Pulmonary artery endothelial cell (primary cell): ENCODE measurements at places on chromosomes 7 and 10. TPM values are rescaled to one million over a fixed set of nuclear protein-coding genes. Genes with fewer than 3 reads are reported as not detected.

DNA sequence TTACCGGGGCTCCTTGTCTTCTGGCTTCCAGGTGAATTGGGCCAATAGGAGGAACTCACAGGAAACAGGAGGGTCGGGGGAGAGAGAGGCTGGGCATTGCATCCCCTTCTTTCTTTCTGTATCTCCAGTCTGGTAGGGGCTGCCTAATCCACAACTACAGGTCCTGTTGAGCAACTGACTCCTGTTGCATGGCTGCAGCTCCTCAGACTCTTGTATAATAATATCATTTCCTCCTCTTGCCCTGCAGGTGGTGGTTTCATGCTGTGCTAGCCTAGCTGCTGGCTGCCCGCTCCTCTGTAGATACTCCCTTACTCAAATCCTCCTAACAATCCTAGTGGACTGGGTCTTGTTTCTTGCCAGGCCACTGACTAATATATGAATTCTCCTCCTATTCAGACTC, 276.5 kb upstream of the SMIM30 start:
- DNase-seq, result no peak

Gene MRPS16
- total RNA-seq, result 80.8 and 95.5 TPM in 2 replicates

Gene FXYD4
- total RNA-seq, result not detected in 2 replicates

DNA sequence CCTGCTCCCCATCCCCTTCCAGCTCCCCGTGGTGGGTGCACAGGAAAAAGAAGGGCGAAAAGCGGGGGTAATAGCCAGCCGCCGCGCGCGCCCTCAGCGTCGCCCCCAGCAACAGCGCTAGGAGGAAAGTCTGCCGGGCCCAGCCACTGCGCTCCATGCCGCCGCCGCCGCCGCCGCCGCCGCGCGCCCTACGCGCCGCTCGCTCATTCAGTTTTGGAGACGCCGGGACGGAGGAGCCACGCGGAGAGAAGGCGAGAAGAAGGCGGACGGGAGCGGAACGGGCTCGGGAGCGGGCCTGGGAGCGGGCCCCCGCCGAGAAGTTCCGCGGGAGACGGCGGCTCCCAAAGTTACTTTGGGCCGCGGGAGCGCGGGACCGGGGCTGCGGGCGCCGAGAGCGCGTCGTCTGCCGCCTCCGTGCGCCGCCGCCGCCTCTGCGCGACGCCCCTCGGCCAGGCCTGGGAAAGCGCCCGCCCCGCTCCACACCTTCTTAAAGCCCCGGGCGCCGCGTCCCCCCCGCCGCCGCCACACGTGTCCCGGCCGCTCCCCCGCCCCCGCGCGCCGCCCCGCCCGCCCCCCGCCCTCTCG, at the start of gene RELN:
RELN (minus strand) TSS at position 459 of the 585 bp plus-strand sequence; CDS start at position 157, 302 bp downstream.
- no peak for DNase-seq

DNA sequence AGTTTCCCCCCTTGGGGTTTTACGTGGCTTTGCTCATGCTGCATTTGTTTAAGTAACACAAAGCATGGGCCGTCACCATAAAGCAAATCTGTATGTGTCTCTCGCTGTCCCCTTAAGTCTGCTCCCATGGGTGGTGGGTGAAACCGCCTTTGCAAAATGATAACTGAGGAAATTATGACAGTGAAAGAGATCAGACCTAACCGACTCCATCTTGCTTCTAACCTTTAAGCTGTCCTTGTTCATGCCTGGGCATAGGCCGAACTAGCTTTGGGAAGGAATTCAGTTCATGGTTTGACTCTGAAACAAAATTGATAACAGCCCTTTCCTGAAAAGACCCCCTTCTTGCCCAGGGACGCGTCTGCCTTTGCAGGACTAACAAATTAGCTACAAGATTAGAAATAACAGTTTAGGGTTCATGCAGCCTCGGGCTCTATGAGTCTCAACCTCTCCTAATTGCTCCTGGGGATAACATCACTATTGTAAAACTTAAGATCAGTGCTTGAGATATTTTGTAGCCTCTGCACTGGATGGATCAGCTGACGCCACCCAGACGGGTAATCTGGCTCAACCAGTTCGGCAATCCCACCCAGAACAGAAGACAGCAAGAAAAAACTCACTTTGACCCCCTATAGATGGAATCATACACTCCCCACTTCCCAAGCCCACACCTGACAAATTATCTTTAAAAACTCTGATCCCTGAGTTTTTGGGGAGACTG, 623.7 kb downstream of the TYW1 start:
- DNase-seq, result no peak

DNA sequence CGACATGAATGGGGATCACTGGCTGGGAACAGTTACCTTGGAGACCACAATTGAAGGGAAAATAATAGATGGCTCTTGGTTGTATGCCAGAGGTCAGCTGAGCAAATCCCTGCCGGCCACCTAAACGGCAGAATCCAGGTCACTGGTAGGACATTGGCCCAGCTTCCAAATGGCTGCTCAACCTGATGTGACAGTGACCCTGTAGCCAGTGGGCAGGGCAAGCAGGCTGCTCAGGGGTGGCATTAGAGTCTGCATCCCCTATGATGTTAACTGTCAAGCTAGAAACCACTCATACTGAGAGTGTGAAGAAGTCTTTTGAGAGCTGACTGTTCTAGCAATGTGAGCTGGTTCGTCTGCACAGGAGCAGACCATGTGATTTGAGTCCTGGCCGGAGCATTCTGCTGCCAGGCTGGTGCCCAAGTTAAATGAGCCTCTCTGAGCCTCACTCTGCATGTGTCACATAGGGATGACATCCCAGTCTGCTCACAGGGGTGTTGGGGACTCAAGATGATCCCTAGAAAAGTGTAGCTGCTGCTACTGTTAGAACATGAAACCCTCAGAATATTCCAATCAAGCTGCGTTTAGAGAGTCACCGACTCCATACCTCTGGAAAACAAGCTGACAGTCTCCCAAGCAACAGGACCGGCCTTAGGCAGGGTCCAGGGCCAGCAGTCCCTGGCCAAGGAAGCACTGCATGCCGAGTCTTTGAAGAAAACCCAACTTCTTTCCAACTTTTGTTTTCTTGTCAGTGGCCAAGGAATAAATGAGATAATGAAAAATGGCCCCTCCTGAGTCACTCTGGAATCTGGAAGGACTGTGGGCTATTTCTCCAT, 69.7 kb downstream of the VWA2 start:
- DNase-seq, result no peak

Gene NIPSNAP2
- 36.9 and 49.5 TPM in 2 replicates for total RNA-seq

- DNase-seq, result no peak
These were observed 495.8 kb downstream of the MDFIC start for GRCh38 chr7:115417662-115418061.

- peak; percentile 68 for DNase-seq
These were observed 47.1 kb downstream of the NT5C2 start for GRCh38 chr10:103145860-103146466.

GRCh38 chr10:77742172-77742571, 104.6 kb upstream of the KCNMA1 start:
- DNase-seq, result no peak

- DNase-seq, result no peak
These were observed 101.1 kb downstream of the ICA1 start for GRCh38 chr7:8160779-8161345.

- DNase-seq, result no peak
These were observed 26.6 kb downstream of the ZNF775 start for GRCh38 chr7:150405584-150406311.

DNA sequence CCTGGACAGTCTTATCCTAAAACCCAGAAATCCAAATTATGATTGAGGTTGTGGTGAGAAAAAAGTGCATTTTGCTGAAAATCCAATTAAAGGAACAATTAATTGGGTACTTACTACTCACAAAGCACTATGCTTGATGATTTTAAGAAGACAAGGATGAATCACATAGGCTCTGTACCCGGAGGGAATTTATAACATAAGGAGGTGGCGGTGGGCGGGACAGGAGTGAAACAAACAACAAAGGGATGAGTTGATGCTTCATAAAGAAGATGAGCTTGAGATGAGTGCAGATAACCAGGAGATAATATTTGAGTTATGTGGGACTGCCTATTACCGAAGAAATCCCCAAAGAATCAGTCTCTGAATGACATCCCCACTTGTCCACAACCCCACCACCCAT, 171.1 kb upstream of the FZD8 start:
- no peak for DNase-seq

- DNase-seq, result no peak
These were observed 208.0 kb downstream of the ZNF365 start for GRCh38 chr10:62582101-62582705.

DNA sequence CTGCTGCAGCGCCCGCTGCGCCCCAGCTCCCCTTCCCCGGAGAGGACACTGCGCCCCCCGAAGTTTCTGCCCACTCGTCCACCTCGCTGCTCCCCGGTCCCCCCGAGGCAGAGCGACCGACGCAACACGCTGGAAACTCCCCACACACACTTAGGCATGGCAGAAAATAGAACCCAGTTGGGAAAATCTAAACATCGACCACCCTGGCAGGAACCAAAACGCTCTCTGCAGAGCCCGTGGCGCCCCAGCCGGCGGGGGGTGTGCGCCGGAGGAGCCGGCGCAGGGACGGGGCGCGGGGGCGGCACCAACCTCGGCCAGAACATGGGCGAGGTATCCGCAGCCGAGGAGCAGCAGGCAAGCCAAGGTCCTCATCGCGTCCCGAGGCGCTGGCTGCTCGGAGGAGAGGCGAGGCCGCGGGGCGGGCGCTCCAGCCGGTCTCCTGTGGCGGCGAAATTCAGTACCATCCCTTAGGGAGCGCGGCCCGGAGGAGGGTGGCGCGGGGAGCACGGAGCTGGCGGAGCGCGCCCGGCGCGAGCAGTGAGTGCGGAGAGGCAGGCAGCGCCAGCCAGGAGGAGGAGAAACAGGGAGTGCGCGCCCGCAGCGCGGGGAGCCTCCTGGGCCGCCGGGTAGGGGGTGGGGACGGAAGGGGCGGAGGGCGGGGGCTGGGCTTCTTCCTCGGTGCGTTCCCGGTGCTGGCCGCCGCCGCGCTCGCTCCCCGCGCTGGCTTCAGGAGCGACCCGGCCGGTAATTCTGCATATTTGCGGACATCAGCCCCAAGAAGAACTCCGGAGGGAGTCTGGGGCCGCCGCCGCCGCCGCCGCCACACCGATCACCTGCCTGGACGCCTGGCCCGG, 789 bp downstream of the PDGFA start:
- peak; percentile 46 for DNase-seq

Gene PAPSS2
- total RNA-seq, result 74.2 and 74.3 TPM in 2 replicates

DNA sequence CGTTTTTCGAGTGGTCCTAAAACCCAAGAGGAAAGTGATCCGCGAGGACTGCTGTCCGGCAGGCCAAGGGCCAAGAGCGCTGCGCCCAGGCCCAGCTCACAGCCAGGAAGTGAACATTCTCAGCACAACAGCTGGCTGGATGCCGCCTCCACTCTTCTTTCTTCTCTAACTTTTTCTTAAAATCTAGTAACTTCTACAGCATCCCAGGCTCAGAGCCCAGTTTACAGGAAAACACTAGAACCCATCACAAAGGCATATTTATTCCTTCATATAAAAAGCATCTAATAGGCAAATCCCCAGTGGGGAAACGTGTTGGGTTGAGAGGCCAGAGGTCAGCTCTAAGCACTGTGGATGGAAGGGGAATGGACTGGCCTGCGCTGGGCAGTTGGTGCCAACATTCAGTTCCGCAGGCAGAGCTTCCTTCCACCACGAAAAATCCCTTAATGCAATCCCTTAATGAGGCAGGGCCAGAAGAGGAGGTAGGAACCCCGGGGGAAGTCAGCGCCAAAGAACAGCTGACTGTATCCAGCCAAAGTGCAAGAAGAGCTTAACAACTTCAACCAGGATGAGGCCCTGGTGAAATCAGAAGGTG, 74.8 kb downstream of the ZRANB1 start:
- no peak for DNase-seq

DNA sequence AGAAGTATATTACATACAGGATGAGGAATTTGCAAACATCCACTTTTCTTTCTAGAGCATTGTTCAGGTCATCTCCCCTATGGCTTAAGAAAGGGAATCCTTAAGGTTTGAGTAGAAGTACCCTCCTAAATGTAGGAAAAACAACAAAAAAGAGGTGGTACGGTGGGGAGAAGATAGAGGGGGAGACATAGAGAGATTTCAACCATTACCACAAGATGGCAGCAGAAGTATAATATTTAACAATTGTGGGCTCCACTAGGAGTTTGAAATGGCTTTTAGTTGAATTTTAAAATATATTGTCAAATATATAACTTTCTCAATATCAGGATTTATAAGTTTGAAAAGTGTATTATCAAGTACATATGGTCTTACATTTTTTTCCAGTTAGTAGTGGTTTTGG, 72.7 kb upstream of the PRKG1 start:
- no peak for DNase-seq

DNA sequence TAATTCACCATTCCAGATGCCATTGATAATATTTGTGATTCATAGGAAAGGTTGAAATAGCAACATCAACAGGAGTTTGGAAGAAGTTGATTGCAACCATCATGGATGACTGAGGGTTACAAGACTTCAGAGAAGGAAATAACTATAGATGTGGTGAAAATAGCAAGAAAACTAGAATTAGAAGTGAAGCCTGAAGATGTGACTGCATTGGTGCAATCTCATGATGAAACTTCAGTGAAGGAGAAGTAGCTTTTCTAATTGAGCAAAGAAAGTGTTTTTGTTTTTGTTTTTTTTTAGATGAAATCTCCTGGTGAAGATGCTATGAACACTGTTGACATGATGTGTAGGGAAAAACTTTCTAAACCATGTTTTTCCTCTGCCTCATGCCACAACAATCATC, 18.7 kb upstream of the CD36 start:
- DNase-seq, result no peak

DNA sequence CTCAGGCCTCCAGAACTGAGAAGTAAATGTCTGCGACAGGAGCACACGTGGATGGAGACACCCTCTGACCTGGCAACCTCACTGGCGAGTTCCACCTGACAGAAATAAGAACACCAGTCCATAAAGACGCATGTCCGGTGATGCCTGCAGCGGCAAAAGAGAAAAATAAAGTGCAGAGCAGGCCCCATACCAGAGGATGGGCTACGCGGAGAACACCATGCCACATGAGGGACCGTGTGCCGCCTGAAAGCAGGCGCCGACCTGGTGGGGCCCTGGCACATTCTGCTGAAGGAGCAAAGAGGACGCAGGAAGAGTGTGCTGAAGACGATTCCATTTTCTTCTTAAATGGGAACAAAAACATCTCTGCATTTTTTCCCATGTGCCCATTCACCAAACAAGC, 105.0 kb downstream of the VIPR2 start:
- no peak for DNase-seq

DNA sequence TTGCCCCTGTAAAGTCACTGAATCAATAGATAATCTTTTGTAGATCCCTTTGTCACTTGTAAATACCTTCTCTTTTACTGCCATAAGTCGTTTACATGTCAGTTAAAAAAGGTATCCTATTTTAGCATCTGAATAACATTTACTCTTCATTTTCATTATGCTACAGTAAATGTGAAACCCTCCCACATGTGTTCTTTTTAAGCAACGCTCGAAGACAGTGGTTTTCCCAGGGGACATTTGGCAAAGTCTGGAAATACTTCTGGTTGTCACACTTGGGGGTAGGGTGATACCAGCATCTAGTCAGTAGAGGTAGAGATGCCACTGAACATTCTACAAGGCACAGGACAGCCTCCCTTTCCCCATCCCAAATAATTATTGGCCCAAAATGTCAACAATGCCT, 23.7 kb downstream of the ATAD1 start:
- DNase-seq, result no peak

GRCh38 chr7:140213684-140214074, 36.9 kb upstream of the KDM7A start:
- no peak for DNase-seq

- no peak for DNase-seq
These were observed 9.6 kb downstream of the INPP5F start for GRCh38 chr10:119735451-119735850.
